Stimulated activated CD4-positive, alpha-beta T cell treated with anti-CD3 and anti-CD28 coated beads, Interleukin-12 subunit alpha, Interleukin-12 subunit beta, amount 100 ng/mL, for 4 hours (primary cell): ENCODE measurements at places on chromosomes 6 and 20.

DNA sequence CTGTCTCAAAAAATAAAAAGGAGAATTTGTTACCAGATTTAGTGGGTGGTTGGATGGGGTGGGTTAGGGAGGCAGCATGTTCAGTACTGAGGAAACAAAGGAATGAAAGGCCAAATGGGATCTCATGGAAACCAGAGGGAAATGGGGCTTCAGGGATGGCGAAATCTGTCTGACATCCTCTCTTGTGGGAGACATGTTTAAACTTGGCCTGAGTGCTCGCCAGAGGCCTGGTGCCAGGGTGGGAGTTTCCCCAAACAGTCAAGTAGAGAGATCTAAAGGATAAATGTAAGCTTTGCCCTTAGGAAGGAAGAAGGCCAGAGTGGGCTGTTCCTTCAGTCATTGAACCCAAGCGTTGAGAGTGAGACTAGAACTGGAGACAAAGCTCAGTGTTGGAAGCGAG, 61.9 kb upstream of the AKIRIN2 start:
- DNase-seq, result no peak

- DNase-seq, result no peak
Observed at GRCh38 chr6:131353876-131354275, 218.6 kb downstream of the AKAP7 start.

- no peak for DNase-seq
Observed at GRCh38 chr20:19231359-19232035, 19.1 kb downstream of the SLC24A3 start.

DNA sequence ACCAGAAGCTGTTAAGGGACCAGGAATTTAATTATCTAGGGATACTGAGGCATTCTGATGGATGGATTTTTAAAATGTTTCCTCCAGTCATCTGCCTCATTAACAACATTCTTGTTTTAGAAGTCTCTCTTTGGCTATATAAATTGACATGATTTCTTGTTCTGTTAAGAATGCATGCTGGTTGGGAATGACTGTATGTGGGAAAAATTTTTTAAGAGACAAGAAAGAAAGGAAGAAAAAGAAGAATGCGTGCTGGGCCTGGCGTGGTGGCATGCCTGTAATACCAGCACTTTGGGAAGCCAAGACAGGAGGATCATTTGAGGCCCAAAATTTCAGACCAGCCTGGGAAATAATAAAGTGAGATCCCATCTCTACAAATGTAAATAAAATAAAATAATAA, 203.6 kb downstream of the GJA1 start:
- no peak for DNase-seq

DNA sequence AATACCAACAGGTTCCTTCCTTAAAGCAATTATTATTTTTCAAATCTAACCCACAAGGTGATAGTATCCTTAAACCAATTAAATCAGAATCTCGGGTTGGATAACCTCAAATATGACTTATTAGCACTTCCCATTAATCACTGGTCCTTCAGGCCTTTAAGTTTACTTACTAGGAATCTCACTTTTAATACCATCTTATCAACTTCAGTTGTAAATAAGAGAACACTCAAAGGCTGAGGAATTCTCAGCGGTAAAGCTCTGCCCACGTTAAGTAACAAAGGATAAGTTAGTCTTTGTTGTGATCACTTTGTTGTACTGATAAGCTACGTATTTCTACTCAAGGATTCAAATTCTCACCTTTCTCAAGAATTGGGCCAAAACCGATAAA, 82.0 kb downstream of the OR2B2 start:
- DNase-seq, result no peak

- DNase-seq, result no peak
Observed at GRCh38 chr6:37308069-37308815, 45.5 kb upstream of the RNF8 start.

DNA sequence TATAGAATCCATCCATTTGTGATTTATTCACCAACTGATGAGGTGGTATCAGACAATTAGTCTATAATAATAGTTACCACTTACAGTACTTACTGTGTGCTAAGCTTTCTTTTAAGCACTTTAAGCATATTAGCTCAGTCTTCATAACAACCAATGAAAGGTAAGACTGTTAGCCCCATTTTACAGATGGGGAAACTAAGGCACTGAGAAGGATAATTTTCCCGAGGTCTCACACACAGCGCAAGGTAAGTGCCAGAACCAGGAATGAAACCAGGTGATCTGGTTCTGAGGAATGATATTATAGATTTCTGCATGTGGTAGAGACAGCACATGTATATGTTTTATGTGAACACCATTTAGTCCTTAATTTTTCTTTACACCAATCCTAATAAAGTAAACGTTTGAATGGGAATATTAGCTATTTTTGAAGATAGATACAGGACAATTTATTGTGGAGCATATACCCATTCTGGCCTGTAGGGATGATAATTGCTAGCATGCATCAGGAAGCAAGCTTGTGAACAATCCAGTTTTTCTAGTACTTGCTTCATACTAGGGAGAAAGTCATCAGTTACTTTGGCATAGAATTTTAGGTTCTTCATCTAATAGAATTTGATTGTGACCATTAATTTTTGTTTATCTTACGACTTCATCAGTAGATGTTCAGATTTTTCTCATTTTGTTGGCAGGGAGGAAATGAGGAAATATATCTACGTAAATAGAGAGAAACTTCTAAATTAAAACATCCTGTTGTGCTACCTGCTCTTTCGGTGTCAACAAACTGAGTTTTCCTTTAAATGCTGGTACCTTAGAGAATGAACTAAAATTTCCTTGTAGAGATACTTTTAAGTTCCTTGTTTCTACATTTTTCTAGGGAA, 3.0 kb downstream of the YWHAB start:
- DNase-seq, result no peak

DNA sequence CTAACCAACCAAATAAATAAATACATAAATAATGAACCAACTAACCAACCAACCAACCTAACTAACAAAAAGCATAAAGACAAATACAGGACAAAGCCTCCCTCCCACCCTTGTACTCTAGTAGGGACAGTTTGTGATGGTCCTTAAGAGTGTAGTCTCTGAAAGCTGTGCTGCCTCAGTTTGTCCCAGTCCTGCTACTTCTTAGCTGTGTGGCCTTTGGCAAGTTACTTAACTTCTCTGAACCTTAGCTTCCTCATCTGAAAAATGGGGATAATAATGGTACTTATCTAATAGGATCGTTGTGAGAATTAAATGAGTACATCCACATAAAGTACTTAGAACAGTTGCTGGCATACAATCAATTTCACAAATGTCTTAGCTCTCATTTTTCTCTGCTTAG, 232.6 kb upstream of the SUPT3H start:
- no peak for DNase-seq

DNA sequence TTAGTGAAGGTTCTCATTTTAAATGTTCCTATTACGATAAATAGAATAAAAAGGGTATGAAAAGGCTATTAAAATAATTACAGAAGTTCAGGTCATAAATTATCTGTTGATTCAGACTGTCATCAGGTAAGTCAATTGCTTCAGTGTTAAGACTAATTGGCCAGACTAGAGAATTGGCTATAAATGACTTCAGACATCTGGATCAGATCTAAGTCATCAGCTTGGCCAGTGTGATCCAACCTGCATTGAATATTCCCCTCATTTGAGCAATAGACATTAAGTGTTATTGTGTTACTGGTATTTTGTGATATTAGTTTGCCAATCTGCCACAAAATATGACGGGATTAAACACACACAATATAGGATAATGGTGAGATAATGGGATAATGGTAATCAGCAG, 377.6 kb upstream of the CITED2 start:
- DNase-seq, result no peak

DNA sequence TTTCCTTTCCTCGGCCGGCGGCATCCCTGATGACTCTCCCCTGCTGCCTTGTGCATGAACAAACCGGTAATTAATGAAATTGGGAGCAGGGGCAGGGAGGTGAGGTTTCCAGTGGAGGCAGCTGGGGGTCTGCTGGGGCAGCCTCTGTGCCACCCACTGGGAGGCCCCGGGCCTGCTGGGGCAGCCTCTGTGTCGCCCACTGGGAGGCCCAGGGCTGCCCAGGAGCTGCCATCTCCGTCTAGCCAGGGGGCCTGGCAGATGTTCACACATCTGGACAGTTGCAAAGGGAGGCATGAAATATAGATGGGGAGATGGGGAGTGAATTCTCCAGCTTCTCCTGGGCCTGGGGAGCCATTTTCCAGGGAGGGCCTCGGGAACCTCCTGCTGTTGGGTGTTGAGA, 33.8 kb downstream of the TOX2 start:
- no peak for DNase-seq

GRCh38 chr6:156347246-156347645, 429.9 kb upstream of the ARID1B start:
- no peak for DNase-seq

- no peak for DNase-seq
Observed at GRCh38 chr20:60252866-60253265, 294.6 kb downstream of the CDH26 start.

DNA sequence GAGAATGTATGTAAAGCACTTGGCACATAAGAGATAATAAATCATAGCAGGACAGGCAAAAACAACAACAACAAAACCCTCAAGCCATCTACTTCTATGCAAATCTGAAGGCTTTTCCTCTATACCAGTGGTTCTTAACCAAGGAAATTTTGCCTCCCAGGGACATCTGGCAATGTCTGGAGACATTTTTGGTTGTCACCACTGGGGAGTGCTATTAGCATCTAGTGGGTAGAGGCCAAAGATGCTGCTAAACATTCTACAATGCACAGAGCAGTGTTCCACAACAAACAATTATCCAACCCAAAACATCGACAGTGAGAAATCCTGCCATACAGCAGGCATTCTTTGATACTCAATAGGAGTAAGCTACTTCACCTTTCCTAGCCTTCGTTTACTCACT, 28.2 kb downstream of the NDRG3 start:
- no peak for DNase-seq

GRCh38 chr20:62449951-62450691, 22.8 kb upstream of the RBBP8NL start:
- no peak for DNase-seq

- no peak for DNase-seq
Observed at GRCh38 chr20:19618711-19619110, 139.3 kb upstream of the RIN2 start.

DNA sequence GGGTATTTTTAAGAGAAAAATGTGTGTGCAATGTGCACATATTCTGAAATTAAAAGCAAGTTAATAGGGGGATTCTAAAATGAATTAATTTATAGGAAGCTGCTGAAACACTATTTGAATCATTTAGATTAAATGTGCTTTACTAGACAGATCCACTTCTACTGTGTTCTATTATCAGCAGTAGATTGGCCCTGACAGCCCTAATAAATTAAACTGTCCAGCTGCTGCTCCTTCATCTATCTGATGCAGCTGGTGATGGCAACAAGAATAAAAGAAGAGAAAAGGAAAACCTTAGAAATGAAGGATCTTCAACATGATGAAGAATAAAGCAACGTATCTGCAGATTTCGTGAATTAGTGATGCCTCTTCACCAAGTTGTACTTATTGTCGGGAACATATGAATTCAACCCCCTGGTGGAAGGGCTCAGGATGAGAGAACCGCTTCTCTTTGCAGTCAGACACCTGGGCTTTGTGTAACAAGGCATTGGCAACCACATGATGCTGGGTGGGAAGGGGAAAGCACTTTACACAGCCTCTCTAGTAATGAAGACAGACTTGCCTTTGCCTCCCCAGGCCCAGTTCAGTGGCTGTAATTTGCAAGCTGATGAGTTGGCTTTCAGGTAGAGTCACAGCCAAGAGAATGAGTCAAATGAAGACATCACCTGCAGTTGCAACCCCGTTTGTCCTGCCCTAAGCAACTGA, 94.4 kb downstream of the LAMP5 start:
- no peak for DNase-seq

DNA sequence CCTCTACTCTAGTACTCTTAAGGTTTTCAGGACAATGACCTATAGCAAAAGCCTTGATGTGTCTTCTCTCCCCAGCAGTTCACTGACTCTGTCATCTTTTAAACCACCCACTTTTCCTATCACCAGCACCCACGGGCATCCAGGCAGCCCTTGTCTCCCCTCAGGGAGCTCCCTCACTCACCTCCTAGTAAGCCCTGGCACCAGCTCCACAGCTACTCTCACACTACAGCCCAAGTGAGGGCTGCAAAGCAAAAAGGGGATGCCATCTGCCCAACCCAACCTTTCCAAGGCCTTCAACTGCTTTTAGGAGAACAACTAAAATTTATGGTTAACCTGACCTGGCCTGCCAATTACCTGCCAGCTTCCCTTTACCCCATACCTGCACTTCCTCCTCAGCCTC, 26.0 kb downstream of the GCLC start:
- DNase-seq, result no peak

DNA sequence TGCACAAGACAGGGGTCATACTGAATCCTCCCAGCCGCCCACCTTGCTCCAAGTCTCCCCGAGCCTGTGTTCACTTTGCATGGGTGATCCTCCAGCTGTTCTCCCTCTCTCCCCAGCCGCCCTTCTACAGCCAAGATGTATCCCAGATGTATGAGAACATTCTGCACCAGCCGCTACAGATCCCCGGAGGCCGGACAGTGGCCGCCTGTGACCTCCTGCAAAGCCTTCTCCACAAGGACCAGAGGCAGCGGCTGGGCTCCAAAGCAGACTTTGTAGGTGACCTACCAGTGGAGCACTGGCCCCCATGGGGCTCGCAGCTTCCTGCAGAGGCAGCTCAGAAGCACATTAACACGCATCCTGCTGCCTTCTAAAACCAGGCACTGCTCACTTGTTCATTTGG, 14.6 kb upstream of the IFT52 start:
- no peak for DNase-seq
